HT1080 (cell line): ENCODE measurements at places on chromosomes 6 and 20.

DNA sequence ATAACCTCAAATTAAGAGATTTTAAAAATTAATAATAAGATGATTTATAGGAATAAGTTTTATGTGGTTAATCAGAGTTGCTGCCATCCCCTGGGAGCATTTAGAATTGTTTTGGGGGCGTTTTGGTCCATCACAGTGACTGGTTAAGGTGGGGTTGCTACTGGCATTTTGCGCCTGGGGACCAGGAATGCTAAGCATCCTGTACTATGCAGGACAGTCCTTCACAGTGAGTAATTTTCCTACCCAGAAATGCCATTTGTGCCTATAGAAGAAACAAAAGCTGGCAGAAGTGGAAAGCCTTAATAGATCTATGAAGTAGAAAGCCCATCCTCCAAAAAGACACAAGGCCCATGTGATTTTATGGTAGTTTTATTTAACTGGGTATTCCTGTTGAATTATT, 118.0 kb downstream of the ANKS1A start:
- no peak for DNase-seq

- DNase-seq: no peak
Observed at GRCh38 chr6:148398244-148398643, 55.6 kb downstream of the SASH1 start.

GRCh38 chr6:94213226-94213625, 793.9 kb upstream of the EPHA7 start:
- no peak for DNase-seq

GRCh38 chr6:71333697-71334096, 45.1 kb downstream of the OGFRL1 start:
- DNase-seq: peak; percentile 82

DNA sequence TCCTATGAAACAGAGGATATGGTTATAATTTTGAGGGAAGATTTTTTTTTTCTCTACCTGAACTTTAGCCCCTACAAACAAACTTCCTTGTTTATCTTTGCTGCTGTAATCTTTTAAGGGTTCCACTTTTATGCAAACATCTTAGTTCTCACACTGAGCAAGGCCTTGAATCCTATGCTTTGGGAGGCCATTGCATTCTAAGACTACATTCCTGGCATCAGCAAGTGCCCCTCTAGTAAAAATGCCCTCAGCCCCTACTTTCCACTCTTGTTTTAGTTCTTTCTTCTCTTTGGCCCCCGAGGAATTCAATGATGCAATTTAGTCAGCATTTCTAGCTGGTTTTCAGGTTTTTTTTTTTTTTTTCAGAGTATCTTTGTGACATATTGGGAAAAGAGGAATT, 8.1 kb upstream of the AHI1 start:
- DNase-seq: no peak

DNA sequence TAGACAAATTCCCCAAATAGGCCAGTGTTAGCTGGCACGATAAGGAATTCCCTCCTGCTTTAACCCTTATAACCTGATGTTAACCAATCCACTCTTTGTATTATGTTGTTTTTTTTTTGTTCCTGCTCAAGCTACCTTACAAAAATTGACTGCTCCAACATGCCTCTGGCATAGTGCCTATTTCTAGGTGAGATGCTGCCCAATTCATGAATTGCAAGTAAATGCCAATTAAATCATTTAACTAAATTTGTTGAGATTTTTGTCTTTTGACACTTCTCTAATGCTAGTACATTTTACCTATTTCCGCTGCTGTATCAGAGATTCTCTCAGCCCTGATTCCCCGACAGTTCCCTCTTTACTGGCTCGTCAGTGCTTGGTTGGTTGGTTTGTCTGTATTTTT, 66.5 kb downstream of the HECA start:
- no peak for DNase-seq

DNA sequence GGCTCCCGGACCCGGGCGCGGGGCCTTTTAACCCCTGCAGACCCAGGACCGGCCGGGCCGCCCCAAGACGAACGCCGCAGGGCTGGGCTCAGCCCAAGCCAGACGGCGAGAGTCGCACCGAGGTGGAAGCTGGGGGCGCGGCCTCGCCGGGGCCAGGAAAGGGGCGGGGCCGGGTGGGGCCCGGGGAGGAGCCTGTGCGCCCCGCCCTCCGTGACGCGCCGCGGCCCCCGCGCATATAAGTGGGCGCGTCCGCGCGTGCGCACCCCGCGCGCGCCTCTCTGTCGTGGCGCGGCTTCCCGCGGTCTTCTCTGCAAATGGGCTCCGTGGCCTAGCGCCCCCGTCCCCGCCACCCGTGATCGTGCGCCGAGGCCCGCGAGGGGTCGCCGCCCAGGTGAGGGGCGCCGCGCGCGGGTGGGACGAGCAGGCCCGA, at the start of gene PPDPF:
Gene PPDPF, plus strand, starts transcription at position 262 of the 430 bp plus-strand sequence. CDS start 544 bp downstream, outside the sequence.
- DNase-seq: peak; percentile 52

- no peak for DNase-seq
Observed at GRCh38 chr20:63132715-63133471, 83.0 kb downstream of the YTHDF1 start.

DNA sequence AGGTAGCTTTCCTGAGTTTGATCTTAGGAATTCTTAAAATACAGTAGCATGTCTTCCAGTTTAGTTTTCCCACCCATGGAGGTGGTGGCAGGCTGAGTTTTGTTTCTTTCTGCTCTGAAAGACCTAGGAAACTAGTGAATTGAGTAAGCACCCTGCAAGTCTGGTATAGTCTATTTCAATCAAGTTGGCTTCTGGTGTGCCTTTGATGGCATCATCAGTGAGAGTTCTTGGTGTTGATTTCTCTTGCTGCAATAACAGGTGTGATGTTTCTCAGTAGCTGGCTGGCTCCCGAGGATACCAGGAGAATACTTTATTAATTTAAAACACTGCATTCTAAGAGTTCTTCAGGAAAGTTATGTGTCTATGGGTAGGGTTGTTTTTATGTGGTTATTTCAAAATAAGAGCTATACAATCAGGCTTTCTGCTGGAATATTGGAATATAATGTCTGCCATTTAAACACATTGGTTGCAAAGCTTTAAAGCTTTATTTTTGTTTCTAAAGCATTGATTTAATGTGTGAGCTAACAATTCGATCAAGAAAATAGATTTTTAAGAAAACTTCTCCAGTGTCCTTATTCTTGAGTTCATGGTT, 19.0 kb downstream of the VAPB start:
- DNase-seq: no peak

GRCh38 chr6:138818496-138819194, 22.8 kb downstream of the ECT2L start:
- no peak for DNase-seq

DNA sequence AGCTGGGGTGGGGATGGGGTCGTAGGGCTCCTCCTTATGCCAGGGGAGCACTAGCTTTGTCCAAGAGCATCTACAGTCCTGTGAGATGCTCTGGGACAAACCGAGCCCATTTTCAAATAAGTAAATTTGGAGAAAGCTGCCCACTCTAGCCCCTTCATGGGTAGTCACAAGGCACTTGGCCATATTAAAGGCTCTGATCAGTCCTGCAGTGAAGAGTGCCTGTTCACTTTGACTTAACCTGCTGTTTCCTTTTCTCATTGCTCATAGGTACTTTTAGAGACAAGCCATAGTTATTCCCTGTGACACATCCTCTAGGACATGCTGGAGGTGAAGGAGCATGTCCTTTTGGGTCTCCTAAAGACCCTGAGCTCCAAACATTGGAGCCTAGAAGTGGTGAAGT, 38.4 kb downstream of the FAM110A start:
- no peak for DNase-seq

DNA sequence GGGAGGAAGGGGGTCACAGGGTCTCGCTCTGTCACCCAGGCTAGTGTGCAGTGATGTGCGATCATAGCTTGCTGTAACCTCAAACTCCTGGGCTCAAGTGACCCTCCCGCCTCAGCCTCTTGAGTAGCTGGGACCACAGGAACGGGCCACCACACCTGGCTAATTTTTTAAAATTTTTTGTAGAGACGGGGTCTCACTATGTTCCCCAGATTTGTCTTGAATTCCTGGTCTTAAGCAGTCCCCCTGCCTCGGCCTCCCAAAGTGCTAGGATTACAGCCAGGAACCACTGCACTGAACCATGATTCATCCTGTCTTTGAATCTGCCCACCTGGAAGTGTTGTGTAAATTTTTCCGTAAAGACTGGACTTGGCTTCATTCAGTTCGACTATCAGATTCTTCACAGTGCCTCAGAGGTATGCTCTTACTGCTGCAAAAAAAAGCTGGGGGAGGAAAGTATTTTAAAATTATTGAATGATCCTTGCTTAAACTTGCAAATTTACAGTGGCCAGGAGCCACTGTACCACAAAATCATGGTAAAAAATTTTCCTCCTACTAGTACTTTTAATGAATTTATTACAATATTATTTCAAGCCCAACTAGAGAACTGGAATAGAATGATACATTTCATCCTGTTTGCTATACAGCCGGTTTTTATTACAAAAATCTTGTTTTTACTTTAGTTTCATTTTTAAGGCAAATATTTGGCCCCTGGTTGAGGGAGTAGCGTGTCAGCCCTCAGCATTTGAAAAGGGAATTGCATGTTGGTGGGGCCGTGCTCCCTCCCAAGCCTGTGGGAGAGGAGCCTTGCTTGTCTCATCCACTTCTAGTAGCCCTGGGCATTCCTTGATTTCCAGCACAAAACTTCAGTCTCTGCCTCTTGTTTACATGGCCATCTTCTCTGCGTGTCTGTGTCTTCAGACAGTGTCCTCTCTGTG, 202.5 kb upstream of the SGK1 start:
- no peak for DNase-seq

GRCh38 chr20:38723017-38723847, 1.1 kb upstream of the SLC32A1 start:
- no peak for DNase-seq

DNA sequence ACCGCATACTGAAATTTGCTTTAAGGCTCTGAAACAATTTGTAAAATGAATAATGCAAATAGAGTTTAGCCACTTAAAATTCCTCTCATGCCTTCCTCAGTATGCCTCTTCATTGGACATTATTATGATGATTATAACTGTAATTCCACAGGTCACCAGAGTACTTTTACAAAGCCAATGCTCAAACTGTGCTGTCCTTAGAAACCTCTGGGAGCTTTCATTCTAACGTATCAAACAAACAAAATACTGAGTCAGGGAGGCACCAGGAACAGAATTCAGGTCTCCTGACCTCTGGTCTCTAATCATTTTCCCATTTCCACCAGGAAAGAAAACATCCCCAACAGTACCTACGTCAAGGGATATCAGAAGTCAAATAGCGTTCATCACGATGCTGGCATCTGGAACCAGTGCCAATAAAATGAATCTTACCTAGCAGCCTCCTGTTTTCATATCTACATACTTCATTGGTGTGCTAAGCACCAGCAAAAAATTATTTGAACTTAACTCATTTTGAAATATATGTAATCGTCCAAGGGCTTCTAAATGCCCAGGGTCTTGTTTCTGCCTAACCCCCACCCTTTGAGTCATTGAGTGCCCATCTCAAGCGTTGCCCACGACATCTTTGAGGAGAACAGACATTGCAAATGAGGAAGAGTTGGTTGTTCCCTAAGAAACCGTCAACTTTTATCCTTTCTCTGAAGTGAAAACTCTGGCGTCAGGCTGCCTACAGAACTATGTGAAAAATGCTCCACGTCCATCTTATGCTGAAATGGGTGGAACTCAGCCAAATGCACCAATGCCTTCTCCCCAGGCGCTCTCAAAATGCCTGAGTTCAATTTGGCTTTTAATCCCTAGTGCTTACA, 37.9 kb downstream of the NEDD9 start:
- no peak for DNase-seq

GRCh38 chr20:63121246-63121645, 94.7 kb downstream of the YTHDF1 start:
- DNase-seq: no peak
